ENCODE measurements at places on chromosomes 1 and 21. TPM values are rescaled to one million over a fixed set of nuclear protein-coding genes. Genes with fewer than 3 reads are reported as not detected.

DNA sequence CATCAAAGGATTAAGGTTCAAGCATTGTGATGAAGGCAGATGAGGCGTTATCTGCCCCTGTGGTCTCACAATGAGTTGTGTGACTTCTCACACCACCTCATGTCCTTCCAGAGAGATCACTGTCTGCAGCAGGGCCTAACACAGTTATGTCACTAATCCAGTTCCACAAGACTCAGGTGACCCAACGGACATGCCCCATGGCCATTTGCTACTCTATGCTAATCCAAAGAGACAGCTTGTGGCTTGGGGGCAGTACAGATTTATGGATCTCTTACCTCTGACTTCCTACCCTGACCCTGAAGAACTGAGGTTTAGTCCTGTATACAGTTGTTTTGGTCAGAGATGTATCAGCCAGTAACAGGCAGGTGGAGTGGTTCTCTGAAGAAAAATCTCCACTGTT lies 147.1 kb downstream of the GLUL start:
- no peak for DNase-seq

GRCh38 chr1:236489710-236490377 lies 33.9 kb upstream of the LGALS8 start:
- peak; percentile 65 for DNase-seq

GRCh38 chr1:108847494-108847893 lies 9.4 kb downstream of the AKNAD1 start:
- no peak for DNase-seq

DNA sequence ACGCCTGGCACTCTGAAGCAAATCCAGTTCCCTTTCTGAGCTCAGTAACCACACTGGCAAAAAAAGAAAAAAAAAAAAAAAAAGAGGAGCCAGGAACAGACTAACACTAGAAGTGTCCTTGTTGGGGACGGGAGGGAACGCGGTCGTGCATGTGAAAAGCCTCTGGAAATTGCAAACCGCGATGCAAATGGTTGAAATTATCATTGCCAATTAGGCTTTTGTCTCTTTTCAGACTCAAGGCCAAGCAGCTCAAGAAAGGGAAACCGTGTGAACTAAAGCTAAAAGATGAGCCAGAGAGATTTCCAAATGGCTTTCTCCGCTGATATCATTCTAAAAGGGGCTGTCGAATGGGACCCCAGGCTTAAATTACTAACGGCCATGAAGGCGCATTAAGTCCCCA lies 13.5 kb downstream of the TRABD2B start:
- no peak for DNase-seq

- no peak for DNase-seq
Observed at GRCh38 chr1:107952989-107953388, 12.0 kb downstream of the VAV3 start.

DNA sequence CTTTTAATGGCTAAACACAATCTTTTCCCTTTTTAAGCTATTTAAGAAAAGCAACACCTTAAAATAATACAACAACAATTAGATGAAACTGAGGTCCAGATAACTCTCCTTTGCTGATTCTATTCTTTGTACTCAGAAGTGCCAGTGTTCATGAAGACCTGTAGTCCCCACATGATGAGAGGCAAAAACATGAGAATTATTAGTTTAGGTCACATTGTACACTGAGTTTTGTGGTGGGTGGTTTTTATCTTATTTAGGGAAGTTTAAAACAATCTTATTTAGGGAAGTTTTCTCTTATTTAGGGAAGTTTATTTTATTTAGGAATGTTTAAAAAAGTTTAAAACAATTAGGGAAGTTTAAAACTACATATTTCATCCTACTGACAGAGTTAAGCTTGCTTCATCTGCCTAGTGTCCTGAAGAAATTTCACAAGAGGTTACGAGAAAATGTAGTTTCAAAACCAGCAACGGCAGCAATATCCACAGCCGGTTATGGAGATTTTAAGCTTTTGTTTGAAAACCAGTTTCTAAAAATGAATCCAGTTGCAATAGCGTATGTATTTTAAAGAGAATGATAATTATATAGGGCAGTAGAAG lies 7.8 kb upstream of the OR14I1 start:
- no peak for DNase-seq

GRCh38 chr1:174297351-174297750 lies 138.0 kb downstream of the RABGAP1L start:
- no peak for DNase-seq

- DNase-seq = no peak
Observed at GRCh38 chr21:45935628-45936027, 45.9 kb upstream of the COL6A1 start.

LHX8 gene
- not detected for total RNA-seq

- DNase-seq = no peak
Observed at GRCh38 chr21:14981246-14981645, 83.6 kb downstream of the NRIP1 start.
